Activated CD4-positive, alpha-beta T cell treated with anti-CD3 and anti-CD28 coated beads for 36 hours (primary cell): ENCODE measurements at places on chromosomes 5 and 9. TPM values are rescaled to one million over a fixed set of nuclear protein-coding genes. Genes with fewer than 3 reads are reported as not detected.
A peak's percentile ranks its signal among the peaks of the same experiment; 100 is the strongest.

Gene PTPRD
- not detected for total RNA-seq

Gene ZBTB26
- total RNA-seq = 6.0 TPM

Gene PPP6C
- 47.3 TPM for total RNA-seq

DNA sequence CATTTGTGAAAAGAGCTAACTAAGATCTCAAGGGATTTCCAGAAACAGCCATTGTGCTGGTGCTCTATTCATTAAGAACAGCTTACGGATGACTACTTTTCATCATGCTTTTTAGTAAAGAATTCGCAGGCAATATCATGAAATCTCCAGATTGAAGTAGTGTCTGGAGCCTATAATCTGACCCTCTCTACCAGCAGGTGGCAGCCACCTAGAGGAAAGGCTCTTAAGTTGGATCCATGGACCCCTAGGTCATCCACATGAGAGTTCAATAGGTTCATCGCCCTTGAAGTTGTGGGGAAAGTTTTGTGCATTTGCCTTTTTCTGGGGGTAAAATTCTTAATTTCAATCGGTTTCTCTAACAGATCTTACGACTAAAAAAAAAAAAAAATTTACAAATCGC, 82.3 kb downstream of the SLC1A3 start:
- peak; percentile 33 for DNase-seq
